ENCODE measurements at places on chromosomes 12 and 14.

DNA sequence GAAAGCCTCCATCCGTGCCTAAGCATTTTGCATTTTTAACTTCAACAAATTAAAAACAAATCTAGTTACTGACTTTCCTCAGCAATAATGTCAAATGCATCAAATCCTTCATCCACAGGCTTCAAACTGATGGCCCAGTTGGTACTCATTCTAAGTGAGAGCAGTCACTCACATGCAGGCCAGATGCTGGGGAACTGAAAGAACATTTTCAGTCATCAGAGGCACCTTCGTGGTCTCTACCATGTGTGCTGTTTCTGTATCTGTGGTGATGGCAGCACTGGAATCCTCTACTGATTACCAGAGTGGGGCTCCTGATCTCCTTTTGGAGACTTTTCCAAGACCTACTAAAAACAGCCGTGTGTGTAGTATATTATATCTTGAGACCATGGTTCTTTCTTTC is 145.2 kb downstream of the PRIMA1 start:
- DNase-seq: no peak

DNA sequence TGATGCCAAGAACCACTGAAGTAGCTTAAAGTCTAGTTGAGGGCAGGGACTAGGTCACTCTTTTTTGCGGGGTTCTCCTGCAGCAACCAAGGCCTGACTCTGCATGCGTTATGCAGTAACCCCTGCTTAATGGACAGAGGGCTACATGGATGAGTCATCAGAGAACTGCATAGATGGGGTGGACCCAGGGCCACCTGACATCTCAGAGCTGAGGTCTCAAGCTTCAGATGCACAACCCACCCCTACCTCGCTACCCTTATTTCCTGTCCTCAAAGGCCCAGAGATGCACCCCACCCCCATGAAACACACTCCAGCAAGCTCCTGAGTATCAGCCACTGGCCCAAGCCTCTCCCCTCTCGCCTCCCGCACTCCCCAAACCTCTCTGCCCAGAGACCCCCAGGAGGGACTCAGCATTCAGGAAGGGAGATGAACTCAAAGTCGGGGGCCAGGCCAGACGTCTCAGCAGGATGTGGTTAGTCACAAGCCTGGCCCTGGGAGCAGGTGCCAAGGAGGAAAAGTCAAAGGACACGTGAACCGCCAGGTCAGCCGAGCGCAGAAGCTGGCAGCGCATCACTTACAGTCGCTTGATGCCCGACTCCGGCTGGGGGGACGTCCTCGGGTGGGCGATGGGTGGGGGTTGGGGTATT is 25.8 kb downstream of the SNRNP35 start:
- DNase-seq: no peak

DNA sequence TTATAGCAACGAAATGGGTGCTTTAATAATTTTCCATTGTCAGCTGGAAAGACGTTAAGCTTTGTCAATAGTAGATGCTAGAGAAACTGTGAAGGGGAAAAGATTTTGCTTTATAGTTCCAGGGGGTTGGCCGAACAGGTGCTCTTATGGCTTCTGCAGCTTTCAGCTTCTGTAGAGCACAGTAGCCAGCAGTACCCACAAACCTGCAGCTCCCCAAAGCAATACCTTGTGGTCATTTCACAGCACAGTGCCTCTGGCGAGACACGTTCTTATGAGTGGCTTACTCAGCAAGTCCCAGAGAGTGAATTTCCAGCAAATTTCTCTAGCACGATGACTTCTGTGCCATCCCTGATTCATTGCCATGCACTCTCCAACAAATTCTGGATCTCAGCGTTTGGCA is 416.3 kb upstream of the ATP2B1 start:
- no peak for DNase-seq

DNA sequence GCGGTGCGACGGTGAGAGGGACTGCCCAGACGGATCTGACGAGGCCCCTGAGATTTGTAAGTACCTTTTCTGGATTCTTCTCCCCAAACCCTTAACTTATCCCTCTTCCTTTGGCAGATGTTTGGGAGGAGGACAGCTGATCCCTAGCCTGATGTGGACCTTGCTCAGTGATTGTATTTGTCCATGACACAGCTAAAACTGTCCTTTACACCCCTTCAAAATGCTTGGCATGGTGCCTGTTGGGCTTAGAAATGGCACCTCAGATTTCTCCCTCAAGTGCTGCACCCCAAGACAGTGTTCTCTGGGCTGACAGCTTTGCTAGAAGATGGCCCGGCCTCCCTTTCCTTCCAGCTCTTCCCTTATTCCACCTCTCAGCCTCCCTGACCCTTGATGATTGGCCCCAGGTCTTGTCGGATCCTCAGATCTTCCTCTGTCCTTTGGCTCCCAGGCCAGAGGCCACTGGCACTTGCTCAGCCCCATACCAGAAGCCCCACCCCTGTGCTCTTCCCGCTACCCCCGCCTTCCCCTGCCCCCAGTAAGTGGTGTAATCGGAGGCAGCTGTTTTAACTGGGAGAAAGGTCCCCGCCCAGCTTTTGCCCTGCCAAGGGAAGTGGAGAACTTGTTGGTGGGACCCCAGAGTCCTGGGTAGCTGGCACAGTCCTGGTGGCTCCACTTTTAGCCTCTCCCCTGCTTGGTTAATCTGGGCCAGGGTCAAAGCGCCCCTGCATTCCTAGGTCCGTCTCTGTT is 8.7 kb downstream of the LRP1-AS start:
- DNase-seq: no peak

DNA sequence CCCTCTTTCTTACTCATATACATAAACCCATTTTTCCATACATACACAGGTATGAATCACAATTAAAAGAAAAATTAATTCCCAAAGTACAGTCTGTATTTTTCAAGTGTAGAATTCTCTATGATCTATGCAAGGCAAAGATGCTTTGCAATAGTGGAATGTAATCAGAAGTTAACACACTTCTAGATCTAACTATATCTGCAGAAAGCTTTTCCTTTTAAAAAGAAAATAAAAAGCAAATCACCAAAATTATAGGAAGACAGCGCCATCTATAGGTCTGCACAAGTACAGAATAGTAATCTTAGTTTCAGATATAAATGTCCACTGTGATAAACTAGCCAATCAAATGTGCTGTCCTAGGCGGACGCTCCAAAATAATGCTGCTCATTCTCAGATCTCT is 22.0 kb downstream of the SLC25A21 start:
- no peak for DNase-seq

DNA sequence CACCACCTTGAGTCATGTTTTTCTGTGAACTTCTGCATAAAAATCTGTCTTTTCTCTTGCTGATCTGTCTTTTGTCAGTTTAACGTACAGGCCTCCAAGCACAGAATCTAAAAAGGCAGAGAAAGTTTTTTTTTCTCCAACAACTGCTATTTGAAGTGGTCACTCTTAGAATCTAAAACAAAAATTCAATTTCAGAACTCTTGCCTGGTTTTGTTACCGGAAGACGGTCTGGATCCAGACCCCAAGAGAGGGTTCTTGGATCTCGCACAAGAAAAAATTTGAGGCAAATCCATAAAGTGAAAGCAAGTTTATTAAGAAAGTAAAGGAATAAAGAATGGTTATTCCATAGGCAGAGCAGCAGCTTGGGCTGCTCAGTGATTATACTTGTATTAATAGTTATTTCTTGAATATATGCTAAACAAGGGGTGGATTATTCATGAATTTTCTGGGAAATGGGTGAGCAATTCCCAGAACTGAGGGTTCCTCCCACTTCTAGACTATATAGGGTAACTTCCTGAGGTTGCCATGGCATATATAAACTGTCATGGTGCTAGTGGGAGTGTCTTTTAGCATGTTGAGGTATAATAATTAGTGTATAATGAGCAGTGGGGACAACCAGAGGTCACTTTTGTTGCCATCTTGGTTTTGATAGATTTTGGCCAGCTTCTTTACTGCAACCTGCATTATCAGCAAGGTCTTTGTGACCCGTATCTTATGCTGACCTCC is 150.0 kb upstream of the PLEKHA5 start:
- DNase-seq: no peak

- no peak for DNase-seq
These were observed 6.7 kb upstream of the GOLGA3 start for GRCh38 chr12:132835076-132836025.

- no peak for DNase-seq
These were observed 27.2 kb downstream of the SLC15A4 start for GRCh38 chr12:128796439-128797118.

DNA sequence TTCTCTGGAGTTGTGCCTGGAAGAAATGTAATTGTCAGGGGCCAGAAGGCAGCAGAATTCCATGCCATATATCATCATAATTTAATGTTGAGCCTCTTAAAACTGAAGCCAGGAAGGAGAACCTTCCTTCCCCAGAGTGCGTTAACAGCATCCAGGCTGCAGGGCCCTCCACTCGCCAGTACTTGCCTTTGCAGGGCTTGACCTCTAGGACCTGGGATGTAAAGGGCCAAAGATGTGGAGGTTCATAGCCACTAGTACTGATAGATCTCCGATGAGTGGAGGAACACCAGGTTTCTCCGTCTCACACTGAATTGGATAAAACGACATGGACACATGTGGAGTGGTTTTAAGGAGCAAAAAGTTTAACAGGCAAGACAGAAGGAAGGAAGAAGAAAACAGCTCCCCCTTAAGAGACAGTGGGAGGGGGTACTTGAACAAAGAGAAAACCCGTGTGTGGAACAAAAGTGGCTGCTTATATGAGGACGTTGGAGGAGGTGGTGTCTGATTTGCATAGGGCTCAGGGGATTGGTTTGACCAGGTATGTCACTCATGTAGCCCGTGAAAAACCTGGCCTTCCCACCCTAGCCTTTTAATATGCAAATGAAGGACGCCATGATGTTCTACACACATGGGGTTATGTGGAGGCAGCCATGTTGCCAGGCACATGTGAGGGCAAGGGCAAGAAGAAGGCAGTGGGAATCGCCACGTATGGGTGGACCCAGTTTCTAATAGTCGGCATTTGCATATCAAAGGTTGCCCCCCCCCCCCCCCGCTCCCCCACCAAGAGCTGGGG is 38.8 kb upstream of the WSCD2 start:
- peak; percentile 5 for DNase-seq

- DNase-seq: no peak
These were observed 125.2 kb downstream of the MGST1 start for GRCh38 chr12:16472631-16473030.

GRCh38 chr12:125015680-125016310 is 22.4 kb downstream of the BRI3BP start:
- no peak for DNase-seq

- DNase-seq: no peak
These were observed 111.9 kb downstream of the LGR5 start for GRCh38 chr12:71551529-71551928.

DNA sequence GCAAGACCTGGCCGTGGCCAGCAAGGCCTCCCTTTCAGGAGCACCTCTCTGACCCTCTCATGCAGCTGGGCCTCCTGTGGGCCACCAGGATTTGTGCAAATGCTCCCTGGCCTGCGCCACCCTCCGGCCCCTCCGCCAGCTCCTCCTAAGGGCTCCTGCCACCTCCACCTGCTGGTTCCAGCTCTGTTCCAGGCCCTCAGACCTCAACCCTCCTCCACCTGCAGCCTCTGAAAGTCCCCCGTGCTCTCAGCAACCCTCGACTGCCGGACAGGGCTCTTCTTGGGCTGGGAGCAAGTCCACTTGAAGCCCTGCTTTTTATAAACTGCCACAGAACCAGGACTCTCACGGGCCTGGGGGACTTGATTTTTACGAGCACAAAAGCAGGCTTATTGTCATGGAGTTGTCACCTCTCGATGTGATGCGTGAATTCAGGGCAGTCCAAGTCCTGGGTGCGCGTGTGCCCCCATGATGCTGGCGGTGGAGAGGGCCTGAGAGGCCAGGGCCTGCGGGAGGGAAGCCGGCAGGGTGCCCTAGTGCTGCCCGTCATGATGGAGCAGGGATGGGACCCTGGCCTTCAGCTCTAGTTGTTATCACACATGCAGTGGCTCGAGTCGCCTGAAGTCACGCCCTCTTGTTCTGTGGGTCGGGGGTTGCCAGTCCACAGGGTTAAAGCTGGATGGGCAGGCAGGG is 9.1 kb downstream of the TEDC1 start:
- no peak for DNase-seq

DNA sequence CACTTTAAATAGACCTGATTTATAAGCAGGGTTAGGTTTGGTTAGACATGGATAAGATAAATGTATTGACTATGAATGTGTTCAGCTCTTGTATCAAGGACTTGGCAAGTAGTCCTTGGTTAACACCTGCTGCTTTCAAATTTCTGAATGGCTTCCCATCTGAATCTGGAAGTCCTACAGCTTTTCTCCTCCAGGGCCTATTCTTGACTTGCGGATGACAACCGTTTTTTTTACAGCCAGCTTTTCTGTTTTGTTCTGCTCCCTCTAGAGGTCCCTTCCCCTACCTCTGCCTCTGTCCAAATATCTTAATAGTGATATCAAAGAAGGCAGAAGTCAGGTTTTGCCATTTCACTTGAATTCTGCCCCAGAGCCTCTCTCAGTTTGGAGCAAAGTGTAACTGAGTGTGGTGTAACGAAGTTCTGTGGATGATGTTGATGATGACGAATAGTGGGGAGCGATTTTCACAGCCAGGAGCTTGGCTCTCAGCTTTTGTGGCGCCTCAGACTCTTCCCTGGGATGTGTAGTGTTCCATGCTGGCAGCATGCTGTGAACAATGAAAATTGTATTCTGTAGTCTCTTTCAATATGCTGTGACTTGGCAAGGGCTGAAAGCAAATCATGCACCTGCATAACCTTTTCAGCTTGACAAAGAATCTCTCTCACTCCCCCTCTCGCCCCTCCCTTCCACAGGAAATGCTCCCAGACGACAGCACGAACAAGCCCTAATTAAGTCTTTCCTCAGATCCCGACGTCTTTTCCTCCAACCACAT is 5.0 kb upstream of the SLC4A8 start:
- DNase-seq: peak; percentile 35

DNA sequence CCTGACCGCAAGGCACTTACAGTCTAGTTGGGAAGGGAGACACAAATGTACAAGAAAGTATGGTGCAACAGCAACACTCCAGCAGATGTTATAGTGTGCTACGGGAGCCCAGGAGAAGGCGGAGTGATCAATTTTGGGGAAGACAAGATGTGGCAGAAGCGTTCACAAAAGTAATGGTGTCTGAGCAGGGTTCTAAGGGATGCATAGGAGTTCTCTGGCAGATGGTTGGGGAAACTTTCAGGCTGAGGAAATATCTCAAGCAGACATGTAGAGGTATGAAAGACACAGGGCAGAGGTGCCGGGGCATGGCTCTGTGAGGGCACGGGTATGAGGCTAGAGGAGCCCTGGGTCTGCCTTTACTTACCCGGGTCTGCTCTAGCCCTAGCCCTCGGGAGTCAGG is 5.1 kb upstream of the TNFRSF1A start:
- DNase-seq: no peak

GRCh38 chr14:73383356-73383755 is 75.0 kb downstream of the NUMB start:
- no peak for DNase-seq

DNA sequence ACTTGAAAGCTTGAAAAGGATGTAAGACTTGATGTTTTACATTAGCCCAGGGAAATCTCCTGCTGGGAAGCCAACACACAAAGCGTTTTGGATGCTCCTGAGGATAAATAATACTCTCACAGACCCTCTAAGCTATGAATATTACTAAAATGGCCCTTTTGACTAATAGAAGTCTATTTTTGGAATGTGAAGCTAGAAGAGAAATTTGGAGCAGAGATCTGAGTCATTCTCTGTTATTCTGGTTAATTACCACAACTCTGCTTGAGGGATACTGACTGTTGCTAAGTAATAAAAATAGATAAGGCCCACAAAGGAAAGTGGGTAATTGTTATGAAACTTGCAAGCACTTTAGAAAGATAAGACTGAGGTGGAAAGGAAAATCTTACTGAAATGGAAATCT is 346.2 kb upstream of the STXBP6 start:
- no peak for DNase-seq
